Thymus (tissue), 14 donors: ENCODE measurements at places on chromosomes 5 and 9.
A peak's percentile ranks its signal among the peaks of the same experiment; 100 is the strongest.

GRCh38 chr5:60346393-60346792 lies 353.6 kb downstream of the DEPDC1B start:
- H3K36me3 ChIP-seq = no peaks in the 10 kb centered on the region
- no peak for DNase-seq
- H3K4me1 ChIP-seq = no peaks in the 10 kb centered on the region

DNA sequence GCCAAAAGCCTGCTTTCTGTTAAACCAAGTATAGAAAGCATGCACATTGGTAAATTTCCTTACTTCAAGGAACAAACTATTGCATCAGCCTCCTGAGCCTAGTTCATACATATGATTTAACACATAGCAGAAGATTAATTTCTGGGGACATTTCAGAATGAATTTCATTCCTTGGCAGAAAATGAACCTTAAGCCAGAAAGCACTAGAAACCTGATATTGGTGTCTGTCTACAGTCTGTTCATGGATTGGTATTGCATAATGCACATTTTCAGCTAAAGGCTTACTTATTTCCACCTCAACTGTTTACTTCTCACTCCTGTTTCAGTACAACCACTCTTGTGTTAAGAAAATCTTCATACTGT lies 1471.8 kb upstream of the NUDT12 start:
- H3K36me3 ChIP-seq = no peaks in the 10 kb centered on the region
- no peaks in the 10 kb centered on the region for H3K27me3 ChIP-seq
- H3K27ac ChIP-seq = no peak overlapping the region
- H3K4me1 ChIP-seq = no peaks in the 10 kb centered on the region
- no peak for DNase-seq

DNA sequence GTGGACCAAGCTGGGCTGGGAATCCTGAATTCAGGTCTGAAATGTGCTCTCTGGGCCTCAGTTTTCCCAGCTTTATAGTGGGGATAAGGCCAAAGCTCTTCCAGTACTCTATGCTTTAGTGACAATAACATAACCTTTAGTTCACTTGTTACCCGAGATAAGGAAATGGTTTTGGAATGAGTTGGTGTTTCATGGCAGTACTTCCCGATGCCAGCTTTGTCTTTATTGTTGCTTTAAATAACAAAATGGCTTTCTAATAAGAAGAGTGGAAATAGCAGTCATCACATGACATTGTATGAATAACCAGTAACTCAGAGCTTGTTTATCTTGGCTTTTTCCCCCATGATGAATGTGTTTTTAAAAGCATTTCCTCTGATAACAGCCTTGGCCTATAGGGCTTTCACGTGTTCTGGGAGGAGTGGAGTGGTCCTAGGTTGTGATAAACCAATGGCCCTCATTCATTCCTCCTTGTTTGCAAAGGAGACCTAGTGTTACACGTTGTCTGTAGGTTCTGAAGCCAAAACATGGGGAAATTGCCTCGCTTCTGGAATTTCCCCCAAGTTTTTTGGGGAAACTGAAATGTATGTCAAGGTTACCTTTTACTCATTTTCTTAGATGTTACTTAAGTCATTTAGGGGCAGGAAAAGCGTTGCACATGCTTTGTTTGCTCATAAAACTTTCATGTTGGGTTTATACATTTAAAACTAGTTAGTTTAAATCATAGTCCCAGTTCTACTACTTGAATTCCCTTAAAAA lies 53.7 kb downstream of the ZNF618 start:
- no peak overlapping the region for H3K27ac ChIP-seq
- no peaks in the 10 kb centered on the region for H3K36me3 ChIP-seq
- H3K4me3 ChIP-seq = no peak overlapping the region
- no peaks in the 10 kb centered on the region for H3K27me3 ChIP-seq
- DNase-seq = no peak

- no peaks in the 10 kb centered on the region for H3K36me3 ChIP-seq
- no peaks in the 10 kb centered on the region for H3K4me1 ChIP-seq
- no peaks in the 10 kb centered on the region for H3K27me3 ChIP-seq
- no peak overlapping the region for H3K27ac ChIP-seq
- H3K4me3 ChIP-seq = no peak overlapping the region
Measured at GRCh38 chr9:2298217-2298616, 283.1 kb downstream of the SMARCA2 start.

DNA sequence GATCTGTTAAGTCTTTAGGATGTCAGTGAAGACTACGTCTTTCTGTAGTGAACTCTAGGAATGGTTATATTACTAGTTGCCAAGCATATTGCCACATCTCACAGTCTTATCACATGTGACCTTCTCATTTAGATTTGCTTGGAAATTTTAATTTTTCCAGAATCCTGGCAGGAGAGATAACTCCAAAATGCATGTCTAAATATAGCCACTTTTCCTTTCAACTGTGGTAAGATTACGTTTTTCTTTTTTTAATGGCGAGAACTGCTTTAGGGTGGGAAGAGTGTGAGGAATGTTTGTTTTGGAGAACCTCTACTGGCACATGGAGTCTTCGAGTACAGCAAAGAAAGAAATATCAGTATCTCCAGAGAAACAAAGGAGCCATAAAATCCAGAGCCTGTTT lies 91.7 kb upstream of the ADAMTSL1 start:
- no peaks in the 10 kb centered on the region for H3K27me3 ChIP-seq
- no peak overlapping the region for H3K4me3 ChIP-seq
- DNase-seq = no peak

DNA sequence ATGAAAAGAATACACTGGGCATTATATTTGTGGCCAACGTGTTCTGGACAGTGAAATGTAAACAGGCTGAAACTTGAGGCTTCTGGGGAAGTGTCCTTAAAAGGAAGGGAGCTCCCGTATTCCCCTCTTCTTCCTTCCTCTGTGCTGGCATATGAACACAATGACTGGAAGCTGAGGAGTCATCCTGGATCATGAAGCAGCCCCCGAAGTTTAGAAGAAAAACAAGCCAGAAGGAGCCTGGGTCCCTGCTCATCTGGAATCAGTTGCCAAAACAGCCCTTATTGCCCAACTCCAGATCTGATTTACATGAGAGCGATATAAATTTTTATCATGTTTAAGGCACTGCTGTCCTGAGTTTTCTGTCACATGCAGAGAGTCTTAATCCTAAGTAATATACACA lies 65.4 kb upstream of the SLC1A1 start:
- H3K27me3 ChIP-seq = no peaks in the 10 kb centered on the region
- H3K36me3 ChIP-seq = no peaks in the 10 kb centered on the region
- no peak overlapping the region for H3K27ac ChIP-seq
- H3K4me1 ChIP-seq = no peaks in the 10 kb centered on the region
- DNase-seq = no peak
- H3K4me3 ChIP-seq = no peak overlapping the region

DNA sequence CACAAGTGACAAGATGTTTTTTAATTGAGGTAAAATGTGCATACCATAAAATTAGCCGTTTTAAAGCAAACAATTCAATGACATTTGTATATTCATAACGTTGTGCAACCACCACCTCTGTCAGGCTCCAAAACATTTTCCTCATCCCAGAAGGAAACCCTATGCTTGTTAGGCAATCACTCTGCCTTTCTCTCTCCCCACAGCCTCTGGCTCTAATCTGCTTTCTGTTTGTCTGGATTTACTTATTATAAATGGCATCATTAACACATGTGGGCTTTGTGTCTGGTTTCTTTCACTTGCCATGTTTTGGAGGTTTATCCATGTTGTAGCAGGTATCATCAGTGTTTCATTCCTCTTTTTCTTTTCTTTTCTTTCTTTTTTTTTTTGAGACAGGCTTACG lies 1.4 kb upstream of the N4BP3 start:
- H3K27ac ChIP-seq = no peak overlapping the region
- peaks cover 36% of the 10 kb centered on the region for H3K4me1 ChIP-seq
- no peak overlapping the region for H3K4me3 ChIP-seq
- H3K27me3 ChIP-seq = peaks cover 66% of the 10 kb centered on the region
- DNase-seq = no peak
- no peaks in the 10 kb centered on the region for H3K36me3 ChIP-seq

GRCh38 chr9:125133403-125134329 lies 9.7 kb downstream of the SCAI start:
- H3K27me3 ChIP-seq = no peaks in the 10 kb centered on the region
- H3K36me3 ChIP-seq = peaks cover 8% of the 10 kb centered on the region
- DNase-seq = no peak
- H3K27ac ChIP-seq = no peak overlapping the region
- H3K4me3 ChIP-seq = no peak overlapping the region

- H3K36me3 ChIP-seq = no peaks in the 10 kb centered on the region
- DNase-seq = no peak
- H3K27me3 ChIP-seq = peaks cover 24% of the 10 kb centered on the region
- no peaks in the 10 kb centered on the region for H3K4me1 ChIP-seq
- no peak overlapping the region for H3K27ac ChIP-seq
- H3K4me3 ChIP-seq = no peak overlapping the region
Measured at GRCh38 chr5:144203750-144204596, 33.3 kb downstream of the KCTD16 start.

DNA sequence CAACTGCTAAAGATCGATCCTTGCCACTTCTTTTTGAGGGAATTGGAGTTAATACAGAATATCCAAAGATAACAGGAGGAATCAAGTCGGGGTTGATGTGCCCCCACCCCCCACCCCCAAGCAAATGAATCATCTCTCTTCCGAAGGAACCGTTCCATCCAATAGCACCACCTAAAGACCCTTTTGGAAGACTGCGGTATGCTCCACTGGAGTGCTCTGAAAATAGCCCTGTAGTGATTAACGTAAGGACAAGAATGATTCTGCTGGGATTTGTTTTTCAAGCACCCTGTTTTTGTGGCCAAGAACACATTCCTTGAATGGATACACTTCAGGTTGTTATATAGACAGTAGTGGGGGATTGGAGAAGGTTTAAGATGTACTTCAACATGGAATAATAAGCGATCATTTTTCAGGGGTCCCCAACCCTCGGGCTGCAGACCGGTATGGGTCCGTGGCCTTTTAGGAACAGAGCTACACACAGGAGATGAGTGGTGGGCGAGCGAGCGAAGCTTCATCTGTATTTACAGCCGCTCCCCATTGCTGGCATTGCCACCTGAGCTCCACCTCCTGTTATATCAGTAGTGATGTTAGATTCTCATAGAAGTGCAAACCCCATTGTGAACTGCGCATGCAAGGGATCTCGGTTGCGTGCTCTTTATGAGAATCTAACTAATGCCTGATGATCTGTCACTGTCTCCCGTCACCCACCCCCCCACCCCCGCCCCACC lies 44.5 kb upstream of the TMEM252 start:
- DNase-seq = no peak
- no peaks in the 10 kb centered on the region for H3K27me3 ChIP-seq
- H3K4me3 ChIP-seq = no peak overlapping the region
- H3K36me3 ChIP-seq = no peaks in the 10 kb centered on the region
- H3K4me1 ChIP-seq = no peaks in the 10 kb centered on the region

- no peak for DNase-seq
- H3K27me3 ChIP-seq = no peaks in the 10 kb centered on the region
- H3K4me1 ChIP-seq = no peaks in the 10 kb centered on the region
- no peaks in the 10 kb centered on the region for H3K36me3 ChIP-seq
- no peak overlapping the region for H3K27ac ChIP-seq
- no peak overlapping the region for H3K4me3 ChIP-seq
Measured at GRCh38 chr5:61680247-61680646, 348.2 kb downstream of the ZSWIM6 start.

- no peaks in the 10 kb centered on the region for H3K4me1 ChIP-seq
- H3K4me3 ChIP-seq = no peak overlapping the region
- no peak for DNase-seq
- H3K27me3 ChIP-seq = no peaks in the 10 kb centered on the region
- H3K36me3 ChIP-seq = no peaks in the 10 kb centered on the region
Measured at GRCh38 chr9:28542928-28543327, 969.6 kb upstream of the C9orf72 start.

- DNase-seq = no peak
- no peaks in the 10 kb centered on the region for H3K36me3 ChIP-seq
- no peaks in the 10 kb centered on the region for H3K27me3 ChIP-seq
- peaks cover 46% of the 10 kb centered on the region for H3K4me1 ChIP-seq
- H3K27ac ChIP-seq = no peak overlapping the region
Measured at GRCh38 chr9:38000735-38001134, 68.3 kb downstream of the SHB start.

DNA sequence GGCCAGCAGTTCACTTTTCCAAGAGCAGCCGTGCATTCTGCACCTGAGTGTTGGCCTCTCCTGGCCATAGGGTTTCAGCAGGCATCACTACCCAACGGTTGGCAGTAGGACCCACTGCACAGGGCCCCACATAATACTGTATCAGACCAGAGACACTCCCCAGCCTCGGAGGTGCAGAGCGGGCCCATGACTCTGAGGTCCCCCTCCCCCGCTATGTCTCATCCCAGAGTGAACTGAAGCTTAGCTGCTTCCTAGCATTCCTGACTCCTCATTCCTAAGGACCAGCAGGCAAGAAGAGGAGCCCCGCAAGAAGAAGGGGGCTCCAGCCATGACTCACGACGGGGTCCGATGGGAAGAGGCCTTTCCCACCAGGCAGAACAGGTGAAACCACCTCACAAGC lies 67.2 kb downstream of the CAMSAP1 start:
- H3K27ac ChIP-seq = no peak overlapping the region
- H3K27me3 ChIP-seq = no peaks in the 10 kb centered on the region
- no peaks in the 10 kb centered on the region for H3K36me3 ChIP-seq
- DNase-seq = no peak
- no peaks in the 10 kb centered on the region for H3K4me1 ChIP-seq
- no peak overlapping the region for H3K4me3 ChIP-seq

DNA sequence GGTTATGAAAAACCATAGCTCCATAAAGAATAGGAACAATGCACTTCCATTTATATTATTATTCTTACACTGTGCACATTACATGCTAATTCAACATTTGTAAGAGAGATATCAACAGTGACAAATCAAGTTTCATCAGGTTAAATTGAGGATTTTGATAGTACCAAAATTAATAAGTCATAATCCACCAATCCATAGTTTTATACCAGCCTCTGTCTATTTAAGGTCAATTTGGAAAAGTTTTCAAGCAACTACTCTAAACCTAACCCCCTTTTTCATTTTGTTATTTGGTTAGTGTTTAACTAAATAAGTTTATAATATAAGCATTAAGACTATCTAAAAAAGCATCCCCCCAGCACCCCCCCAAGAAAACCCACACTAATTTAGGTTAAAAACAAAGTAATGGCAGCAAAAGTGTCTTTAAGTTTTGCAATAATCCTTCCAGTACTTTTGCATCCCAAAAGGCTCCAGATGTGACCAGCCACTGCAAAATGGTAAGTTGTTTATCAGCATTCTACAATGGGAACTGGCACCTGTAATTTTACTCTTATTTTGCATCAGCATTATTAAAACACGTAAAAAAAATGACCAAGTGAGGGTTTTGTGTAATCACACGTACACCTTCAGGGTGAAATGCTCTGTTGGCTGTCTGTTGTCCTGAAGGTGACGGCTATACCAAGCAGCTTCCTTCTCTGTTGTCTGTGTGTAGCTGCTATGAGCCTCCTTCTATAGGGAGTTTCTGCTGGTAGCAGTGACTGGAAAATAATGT lies 36.8 kb upstream of the SSBP2 start:
- no peaks in the 10 kb centered on the region for H3K36me3 ChIP-seq
- H3K27me3 ChIP-seq = no peaks in the 10 kb centered on the region
- peak; percentile 40 for DNase-seq
- no peak overlapping the region for H3K4me3 ChIP-seq
- H3K27ac ChIP-seq = peak overlapping the region; percentile 38
- peaks cover 2% of the 10 kb centered on the region for H3K4me1 ChIP-seq

GRCh38 chr9:119412399-119412798 lies 43.2 kb upstream of the BRINP1 start:
- H3K4me3 ChIP-seq = no peak overlapping the region
- no peak for DNase-seq
- H3K4me1 ChIP-seq = no peaks in the 10 kb centered on the region
- no peaks in the 10 kb centered on the region for H3K36me3 ChIP-seq
- H3K27me3 ChIP-seq = no peaks in the 10 kb centered on the region

GRCh38 chr5:137619191-137619870 lies 116.6 kb downstream of the KLHL3 start:
- H3K27me3 ChIP-seq = no peaks in the 10 kb centered on the region
- DNase-seq = no peak
- no peaks in the 10 kb centered on the region for H3K4me1 ChIP-seq
- H3K36me3 ChIP-seq = peaks cover 6% of the 10 kb centered on the region
